ENCODE measurements at places on chromosomes 2 and 18. TPM values are rescaled to one million over a fixed set of nuclear protein-coding genes. Genes with fewer than 3 reads are reported as not detected.

DNA sequence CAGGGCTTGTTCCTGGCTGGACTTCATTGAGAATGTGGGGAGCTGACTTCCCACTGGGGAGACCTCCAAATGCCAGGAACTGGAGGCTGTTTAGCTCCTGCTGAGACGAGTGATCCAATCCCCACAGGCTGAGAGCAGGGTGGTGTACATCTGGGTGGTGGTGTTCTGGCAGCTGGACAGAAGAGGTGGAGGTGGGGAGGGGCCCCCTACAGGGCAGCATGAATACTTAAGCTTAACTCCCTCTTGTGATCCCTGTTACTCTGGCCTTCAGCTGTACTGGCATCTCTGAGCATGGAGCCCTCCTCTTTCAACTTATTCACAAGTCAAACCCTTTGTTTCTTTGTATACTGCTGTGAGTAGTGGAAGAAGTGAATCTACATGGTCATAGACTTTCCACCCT, 167.8 kb upstream of the LYPD1 start:
- no peak for DNase-seq

DNA sequence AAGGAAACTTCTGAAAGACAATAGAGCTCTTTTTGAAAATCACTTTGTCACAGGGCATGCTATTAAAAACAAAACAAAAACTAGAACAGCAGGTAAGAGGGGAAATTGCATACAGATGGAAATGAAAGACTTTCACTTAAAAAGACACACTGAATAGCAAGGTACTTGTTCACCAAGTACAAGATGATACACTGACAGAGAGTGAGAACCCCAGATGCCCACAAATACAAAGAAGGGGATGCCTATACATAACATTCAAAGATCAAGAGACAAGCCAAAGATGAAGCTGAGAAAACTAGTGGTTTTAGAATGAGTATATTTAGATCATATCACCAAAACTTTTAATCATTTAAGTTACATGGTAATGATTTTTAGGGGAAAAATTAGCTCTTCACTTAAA, 60.7 kb downstream of the ASXL2 start:
- DNase-seq = no peak

ADCY3 gene
- 15.6 TPM for total RNA-seq

TFPI gene
- total RNA-seq = not detected

DNA sequence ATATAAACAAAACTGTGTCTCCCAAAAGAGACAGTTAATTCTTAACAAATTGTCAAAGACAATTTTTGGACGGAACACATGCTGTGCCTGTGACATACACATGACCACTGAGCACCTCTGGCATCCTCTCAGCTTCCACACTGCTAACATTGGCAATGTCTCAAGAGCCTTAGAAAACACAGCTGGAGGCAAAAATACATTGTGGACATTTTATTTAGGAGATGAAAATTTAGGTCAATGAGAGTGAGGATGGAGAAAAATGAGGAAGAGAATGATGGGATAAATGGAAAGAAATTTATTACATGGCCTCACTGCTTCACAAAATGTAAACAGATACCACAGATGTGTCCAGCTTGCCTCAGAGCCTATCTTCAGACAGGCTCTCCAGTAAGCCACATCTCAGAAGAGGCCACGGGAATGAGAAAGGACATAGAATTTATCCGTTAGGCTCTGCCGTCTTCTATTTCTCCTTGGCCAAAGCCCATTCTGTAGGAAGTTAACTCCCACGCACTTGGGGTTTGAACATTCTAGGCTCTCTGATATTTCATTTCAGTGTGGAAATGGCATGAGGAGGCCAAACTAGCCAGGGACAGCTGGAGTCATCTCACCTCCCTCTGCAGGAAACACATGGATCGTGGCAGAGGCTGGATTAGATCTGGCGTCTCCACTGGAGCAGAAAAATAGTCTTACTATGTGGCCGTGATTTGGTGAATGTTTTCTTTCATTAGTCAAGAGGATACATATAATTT, 519.4 kb upstream of the DSEL start:
- no peak for DNase-seq

GRCh38 chr2:164456619-164457018, 164.7 kb downstream of the GRB14 start:
- no peak for DNase-seq

- DNase-seq = no peak
Measured at GRCh38 chr18:44599412-44599811, 81.3 kb upstream of the SETBP1 start.

SP5 gene
- total RNA-seq = not detected

RELCH gene
- total RNA-seq = 40.5 TPM

KCNS3 gene
- total RNA-seq = not detected

GRCh38 chr2:180524499-180524898, 455.9 kb upstream of the UBE2E3 start:
- no peak for DNase-seq

All from CD8-positive, alpha-beta T cell (primary cell).